Hindlimb muscle (tissue), 1 donor: ENCODE measurements at places on chromosomes 1 and 21. TPM values are rescaled to one million over a fixed set of nuclear protein-coding genes. Genes with fewer than 3 reads are reported as not detected.

AGO4 gene
- 14.9 TPM for polyA plus RNA-seq

DEGS1 gene
- 42.3 TPM for polyA plus RNA-seq

MRPL39 gene
- polyA plus RNA-seq: 28.2 TPM

DNA sequence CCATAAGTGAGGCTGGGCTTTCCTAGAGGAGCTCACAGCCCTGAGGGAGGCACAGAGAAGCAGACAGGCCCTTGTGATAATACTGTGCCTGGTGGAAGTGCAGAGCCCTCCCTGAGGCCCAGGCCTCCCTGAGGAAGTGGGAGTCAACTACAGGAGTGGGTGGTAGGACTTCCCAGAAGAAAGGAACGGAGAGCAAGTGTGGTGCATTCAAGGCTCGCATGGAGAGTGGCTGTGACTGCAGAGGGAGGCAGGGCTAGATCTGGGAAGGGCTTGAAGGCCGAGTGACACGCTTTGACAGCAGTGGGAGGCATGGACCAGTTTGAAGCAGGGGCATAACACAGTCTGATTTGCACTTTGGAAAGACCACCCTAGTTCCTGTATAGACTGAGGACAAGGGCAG is 37.3 kb downstream of the AZIN2 start:
- no peak for DNase-seq

DNA sequence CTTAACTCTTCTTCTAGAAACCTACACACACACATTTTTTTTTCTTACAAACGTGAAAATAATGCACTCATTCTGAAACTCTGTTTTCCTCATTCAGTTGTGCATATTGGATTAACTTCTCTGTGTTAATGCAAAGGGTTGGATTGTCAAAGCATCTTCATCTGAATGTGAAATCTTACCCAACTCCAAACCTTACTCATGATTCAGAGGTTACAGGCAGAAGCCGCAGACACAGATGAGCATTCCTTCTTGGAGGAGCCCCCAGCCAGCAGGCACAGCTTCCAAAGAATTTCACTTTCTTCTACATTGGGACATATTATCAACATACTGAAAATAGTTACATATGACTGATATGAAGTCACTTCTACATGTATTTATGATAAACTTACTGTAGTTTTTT is 15.7 kb downstream of the PATJ start:
- DNase-seq: no peak

- no peak for DNase-seq
Observed at GRCh38 chr1:38834221-38834782, 25.3 kb downstream of the RRAGC start.

- no peak for DNase-seq
Observed at GRCh38 chr1:228163007-228163753, 2.4 kb upstream of the IBA57 start.

DNA sequence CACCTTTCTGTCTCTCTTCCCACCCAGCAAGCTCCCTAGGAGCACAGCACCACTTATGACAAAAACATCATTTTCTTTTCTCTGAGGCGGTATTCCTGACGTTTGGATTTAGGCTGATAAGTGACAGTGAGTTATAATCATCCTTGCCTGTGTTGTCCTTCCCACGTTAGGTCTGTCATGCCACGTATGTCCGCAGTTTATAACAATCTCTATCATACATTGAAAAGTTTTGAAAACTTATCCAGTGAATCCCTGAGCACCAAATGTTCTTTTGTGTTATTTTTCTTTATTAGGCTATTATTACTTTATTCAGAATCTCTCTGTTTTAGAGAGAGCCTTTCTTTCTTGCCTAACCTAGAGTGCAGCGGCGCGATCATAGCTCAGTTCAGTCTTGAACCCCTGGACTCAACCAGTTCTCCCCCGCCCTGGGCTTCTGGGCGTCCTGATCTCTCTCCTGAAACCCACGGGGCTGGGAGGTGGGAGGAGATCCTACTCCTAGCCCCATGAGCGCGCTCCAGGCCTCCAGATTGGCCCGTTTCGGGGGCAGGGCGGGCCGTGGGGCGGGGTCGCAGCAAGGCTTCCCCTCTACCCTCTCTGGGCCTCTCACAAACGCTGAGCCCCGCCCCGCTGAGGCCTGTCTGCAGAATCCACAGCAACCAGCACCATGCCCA is at the start of gene GSTM2:
TSS of gene GSTM2 (plus strand) at position 606 of the 671 bp plus-strand sequence. CDS start at position 665, 59 bp downstream.
- DNase-seq: peak; percentile 94

DNA sequence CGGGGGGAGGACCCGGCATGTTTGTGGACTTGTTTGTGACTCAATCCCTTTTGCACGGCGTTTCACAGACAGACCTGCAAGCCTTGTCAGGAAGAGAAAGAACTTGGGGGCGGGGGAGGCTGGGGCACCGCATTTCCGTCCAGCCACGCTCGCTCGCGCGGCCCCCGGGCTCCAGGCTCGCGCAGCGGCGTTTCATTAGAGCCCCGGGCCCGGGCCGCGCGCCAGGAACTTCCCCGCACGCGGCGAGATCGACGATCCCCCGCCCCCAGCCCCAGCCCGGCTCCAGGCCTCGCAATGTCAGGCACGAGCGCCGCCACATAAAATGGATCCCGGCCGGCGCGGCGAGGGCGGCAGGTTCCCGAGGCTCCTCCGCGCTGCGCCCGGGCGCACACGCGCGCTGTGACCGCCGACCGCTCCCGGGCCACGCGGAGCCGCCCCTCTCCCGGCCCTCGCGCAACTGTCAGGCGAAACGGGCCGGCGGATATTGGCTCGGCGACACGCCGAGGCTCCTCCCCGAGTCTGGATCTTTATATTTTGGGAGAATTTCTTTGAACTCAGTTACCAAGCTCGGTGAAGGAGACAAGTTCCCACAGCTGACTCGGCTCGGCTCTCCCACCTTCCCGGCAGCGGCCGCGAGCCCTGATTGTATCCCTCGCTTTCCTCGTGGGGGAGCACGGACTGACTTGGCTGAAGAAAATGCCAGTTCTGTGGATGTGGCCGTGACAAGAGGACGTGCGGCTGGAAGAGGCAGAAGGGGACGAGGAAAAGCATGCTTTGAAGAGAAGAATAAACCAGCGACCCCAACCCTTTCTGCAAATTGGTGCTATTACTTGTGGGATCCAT is at the start of gene KIF26B:
TSS of gene KIF26B (plus strand) at position 557 of the 843 bp plus-strand sequence. CDS start 440 bp downstream, outside the sequence.
- peak; percentile 32 for DNase-seq
